ENCODE measurements at places on chromosomes 12 and 14.

DNA sequence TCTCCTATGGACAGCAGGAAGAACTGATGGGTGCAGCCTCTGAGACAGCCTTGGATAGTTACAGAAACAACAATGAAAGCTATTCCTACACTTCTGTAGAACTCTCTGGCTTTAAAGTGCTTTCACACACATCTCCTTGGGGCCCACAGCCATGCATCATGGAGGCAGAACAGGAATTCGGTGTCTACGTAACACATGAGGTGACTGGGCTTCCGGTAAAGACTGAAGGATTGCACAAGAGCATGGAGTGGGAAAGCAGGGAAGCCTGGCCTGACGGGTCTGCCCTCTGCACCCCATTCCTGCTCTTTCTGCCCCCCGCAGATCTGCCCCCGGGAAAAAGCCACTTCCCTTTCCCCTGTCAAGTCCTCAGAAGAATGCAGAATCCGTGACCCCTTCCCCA, 82.6 kb downstream of the VWF start:
- no peak for DNase-seq

DNA sequence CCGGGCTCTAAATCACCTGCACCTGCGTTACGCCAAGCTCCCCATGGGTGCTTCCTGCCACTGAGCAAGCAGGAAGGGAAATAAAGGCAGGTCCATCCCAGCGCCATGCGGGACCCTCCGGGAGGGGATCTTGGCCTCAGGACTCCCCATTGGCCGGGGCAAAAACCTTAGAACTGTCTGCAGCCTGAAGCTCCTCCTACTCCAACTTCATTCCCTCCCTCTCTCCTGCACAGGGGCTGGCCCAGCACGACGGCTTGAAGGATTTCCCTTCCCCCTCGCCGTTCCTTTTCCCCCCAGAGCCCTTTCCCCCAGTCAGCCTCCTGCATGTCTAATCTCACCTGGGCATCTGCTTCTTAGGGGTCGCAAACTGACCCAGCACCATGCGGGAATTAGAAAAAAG, 137.2 kb upstream of the NCOR2 start:
- DNase-seq, result no peak

- no peak for DNase-seq
Observed at GRCh38 chr14:72839351-72839750, 54.5 kb downstream of the DPF3 start.

DNA sequence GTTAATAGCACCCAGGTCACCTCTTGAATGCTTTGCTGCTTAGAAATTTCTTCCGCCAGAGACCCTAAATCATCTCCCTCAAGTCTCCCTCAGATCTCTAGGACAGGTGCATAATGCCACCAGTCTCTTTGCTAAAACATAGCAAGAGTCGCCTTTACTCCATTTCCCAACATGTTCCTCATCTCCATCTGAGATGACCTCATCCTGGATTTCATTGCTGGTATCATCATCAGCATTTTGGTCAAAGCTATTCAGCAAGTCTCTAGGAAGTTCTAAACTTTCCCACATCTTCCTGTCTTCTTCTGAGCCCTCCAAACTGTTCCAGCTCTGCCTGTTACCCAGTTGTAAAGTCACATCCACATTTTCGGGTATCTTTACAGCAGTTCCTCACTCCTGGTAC, 41.0 kb downstream of the KTN1 start:
- DNase-seq, result no peak

DNA sequence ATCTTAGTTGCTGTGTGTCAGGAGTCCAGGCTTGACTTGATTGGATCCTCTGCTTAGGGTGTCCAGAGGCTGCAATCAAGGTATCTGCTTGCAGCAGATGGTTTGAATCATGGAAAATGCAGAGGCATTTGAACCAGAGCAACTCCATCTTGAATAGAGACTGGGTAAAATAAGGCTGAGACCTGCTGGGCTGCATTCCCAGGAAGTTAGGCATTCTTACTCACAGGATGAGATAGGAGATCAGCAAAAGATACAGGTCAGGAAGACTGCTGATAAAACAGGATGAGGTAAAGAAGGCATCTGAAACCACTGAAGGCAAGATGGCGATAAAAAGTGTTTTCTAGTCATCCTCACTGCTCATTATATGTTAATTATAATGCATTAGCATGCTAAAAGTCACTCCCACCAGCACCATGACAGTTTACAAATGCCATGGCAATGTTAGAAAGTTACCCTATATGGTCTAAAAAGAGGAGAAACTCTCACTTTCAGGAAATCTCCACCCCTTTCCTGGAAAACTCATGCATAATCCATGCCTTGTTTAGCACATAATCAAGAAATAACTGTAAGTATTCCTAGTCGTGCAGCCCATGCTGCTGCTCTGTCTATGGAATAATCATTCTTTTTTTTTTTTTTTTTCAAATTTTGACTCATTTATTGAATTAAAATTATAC, 218.3 kb upstream of the CPNE8 start:
- no peak for DNase-seq

DNA sequence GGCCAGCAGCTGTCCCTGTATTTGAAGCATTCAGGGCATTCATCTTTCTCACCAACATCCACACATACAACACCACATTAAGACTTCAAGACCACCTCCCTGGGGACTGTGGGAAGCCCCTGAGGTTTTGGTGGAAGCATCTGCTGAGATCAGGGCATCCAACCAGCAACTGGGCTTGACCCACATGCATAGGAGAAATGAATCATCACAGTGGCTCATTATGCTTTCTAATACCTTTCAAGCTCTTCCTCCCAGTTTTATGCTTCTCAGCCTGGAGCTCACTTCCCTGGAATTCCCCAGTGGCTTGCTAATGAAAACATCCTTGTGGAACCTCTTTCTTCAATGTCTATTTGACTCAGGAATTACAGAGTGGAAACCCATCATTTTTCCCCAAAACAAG, 21.4 kb upstream of the CMKLR1 start:
- DNase-seq, result no peak

DNA sequence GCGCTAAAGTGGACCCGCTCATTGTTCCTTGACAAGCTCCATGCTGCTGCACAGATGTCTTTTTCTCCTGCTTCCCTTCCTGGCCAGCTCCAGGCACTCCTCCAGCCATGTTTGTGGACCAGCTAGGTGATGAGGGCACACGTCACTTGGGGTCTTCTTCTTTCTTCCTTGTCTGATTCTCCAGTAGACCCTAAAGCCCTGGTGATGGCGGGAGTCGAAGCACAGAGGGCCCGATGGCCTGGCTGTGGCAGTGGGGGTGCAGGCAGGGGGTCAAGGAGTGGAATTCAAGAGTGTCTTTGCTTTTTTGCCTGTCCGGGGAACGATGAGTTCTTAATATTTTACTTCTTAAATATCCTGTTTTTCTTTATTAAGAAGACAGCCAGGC, 23.0 kb upstream of the AMN start:
- no peak for DNase-seq

DNA sequence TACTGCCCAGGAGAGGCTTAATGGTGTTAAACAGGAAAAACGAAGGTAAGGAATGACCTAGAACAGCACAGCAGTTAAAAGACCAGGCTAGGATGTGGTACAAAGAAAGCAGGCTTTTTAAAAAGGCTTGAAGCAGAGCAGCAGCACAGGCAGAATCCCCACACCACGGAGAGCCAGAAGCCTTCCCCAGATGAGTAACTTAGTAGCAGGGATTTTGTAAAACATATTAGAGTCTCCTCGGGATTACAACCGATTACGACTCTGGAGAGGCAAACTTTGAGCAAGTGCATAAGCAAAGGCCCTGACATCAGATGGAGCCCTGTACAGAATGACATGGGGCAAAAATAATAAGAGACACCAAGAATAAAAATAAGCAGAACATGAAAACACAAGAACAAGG, 37.1 kb upstream of the DHRS4 start:
- no peak for DNase-seq

DNA sequence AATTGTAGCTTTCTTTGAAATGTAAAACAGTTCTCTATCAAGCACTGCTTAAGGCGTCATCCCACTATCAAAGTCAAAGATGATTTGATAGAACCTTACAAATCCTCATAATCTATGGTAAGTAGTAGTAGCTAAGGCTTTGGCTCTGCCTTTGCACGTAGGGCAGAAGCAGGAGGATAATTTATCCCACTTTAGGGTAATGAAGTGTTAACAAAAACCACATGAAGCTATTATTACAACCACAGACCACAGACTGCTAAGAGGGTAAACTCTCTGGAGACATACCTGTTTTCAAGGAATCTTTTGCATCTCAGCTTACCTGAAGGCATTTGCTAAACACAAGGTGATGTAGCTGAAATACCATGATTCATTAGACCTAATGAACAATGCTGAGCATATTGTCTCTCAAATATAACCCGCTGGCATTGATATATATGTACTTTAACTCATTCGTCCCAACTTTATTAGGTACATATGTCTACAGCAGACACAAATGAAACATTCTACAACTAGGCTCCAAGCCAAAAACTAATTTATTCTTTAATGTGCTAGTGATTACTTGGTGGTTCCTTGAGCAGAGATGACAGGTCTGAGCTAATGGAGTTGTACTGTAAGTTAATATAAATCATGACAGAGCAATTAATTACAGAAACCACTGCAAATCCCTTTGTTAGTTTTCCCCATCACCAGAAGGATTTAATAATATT, 368.8 kb downstream of the ETNK1 start:
- no peak for DNase-seq

DNA sequence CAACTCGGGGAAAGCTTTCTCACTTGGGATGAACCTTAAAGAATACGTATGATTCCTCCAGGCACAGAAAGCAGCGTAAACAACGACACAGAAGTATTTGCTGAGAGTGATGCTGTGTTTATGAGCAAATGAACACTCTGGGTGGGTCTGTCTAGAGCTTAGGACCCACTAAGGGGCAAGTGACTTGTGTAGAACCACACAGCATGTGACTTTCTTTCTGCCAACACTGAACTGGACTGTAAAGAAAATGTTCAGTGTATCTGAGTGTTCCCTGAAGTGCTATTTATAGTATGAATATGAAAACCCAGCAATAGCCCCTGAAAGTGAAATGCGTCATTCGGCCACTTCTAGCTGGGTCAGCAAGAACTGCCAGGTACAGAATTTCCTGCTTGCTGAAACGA, 78.5 kb downstream of the ST8SIA1 start:
- no peak for DNase-seq

GRCh38 chr14:63677891-63678379, 36.3 kb upstream of the WDR89 start:
- no peak for DNase-seq

- no peak for DNase-seq
Observed at GRCh38 chr12:48954841-48955501, 2.3 kb downstream of the ARF3 start.

DNA sequence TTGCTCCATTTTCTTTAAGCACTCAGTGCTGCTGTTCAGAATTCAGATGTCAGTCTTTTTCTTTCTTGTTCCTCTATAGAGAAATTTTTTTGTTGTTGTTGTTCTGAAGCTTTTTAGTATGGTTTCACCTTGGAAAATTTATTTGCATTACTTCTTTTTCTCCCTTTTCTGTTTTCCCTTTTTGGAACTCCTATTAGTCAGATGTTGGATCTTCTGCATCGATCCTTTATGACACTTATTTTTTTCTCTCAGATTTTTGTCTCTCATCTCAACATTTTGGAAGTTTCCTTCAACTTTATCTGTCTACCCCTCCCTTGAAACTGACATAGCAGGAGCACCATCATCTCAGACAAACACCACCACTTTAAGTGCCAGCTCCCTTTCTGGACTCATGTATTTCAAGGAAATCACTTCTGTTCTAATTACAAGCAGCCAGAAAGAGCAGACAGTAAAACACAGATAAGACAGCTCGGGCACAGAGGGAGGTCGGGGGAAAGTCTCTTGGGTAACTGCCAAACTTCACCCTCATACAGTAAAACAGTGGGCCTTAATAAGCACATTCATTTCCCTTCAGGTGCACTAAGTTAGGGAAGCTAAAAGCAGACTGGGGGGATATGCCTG, 222.7 kb upstream of the PLXNC1 start:
- no peak for DNase-seq

GRCh38 chr14:94542111-94542810, 19.0 kb upstream of the SERPINA4 start:
- DNase-seq, result no peak

- no peak for DNase-seq
Observed at GRCh38 chr14:29062976-29063375, 296.4 kb downstream of the FOXG1 start.

DNA sequence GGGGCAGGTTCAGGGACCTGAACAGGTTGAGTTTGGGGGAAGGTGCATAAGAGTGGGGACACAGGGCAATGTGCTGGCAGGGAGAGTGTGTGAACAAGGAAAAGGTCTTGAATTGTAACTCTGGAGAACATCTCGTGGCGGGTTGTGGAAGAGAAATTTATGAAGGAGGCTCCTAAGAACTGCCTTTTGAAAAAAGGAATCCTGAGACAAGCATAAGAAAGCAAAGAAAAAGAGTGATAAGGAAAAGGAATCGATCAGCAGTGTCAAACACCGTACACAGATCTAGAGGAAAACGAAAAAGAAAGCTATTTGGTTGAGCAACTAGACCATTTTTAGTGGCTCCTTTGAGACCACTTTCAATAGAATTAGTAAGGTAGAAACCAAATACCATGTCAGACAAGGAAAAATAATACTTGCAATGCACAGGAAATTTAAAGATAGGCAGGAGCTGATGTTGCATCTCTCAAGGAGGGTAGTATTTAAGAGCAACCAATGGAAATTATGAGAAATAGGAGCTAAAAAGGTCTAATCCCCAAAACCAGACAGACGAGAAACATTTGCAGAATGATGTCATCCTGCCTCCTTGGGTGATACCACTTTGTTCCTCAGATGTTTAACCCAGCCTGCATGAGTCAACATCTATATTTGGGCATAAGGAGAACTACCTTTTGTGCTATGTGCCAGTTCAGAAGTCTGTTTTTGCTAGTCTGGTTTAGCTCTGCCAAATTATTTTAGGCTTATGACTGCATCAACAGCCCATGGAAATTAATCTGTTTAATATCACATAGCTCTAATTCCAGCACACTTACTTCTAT, 64.5 kb upstream of the STK38L start:
- DNase-seq, result no peak

- DNase-seq, result no peak
Observed at GRCh38 chr14:68538639-68539038, 254.2 kb downstream of the ZFP36L1 start.

DNA sequence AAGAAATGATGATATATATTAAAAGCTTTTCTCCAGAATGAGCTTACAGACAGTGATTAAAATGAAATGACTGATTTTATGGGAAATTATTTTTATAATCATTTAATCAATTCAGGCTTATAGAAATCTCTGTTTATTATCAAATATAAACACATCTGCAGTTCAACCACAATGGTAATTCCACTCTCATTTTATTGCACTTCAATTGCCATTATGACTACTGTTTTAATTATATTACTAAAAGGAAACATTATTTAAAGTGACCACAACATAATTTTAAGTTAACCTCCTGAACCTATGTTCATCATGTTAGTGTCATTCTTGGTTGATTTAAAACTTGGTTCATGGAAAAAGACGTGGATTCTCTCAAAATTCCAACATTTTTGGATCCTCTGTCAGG, 536.3 kb downstream of the SLC6A15 start:
- DNase-seq, result no peak

All from activated naive CD4-positive, alpha-beta T cell treated with anti-CD3 and anti-CD28 coated beads, Interleukin-2, amount 50 U/mL, for 72 hours (primary cell).